ENCODE measurements at places on chromosomes 4 and X.

DNA sequence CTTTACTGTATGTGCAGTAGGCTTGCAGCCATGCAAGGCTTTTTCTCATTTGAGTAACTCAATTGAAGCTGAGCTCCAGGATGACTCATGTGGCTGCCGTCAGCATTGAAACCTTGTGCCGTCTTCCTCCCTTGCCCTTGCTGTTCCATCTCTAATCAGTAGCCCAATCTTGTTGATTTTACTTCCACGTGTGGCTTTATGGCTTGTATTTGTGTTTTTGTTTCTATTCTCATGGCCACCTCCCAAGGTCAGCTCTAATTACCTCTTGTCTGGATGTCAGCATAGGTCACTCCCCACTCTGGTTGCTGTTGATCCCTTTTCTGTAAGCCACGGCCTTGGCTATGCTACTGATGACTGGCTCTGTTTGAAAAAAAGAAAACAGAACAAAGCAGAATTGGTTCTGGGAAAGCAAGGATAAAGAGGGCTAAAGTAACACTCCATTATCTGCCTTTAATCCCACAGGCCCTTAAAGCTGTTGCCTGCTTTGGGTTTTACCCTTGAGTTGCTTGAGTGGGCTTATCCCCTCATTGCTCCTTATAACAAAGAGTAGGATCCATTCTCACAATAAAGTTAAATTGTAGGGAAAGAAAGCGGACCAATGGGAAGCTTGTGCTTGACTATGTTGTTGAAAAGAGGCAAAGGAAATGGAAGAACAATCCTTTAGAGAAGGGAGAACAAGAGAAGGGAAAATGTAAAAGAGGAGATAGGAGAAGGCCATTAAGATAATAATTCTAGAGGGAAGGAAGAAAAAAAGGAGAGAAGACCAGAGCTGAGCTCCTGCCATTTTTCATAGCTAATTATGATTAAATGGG lies 173.9 kb upstream of the PGRMC2 start:
- peak; percentile 53 for DNase-seq

- DNase-seq, result no peak
Measured at GRCh38 chr4:145019346-145019745, 78.7 kb downstream of the ANAPC10 start.

DNA sequence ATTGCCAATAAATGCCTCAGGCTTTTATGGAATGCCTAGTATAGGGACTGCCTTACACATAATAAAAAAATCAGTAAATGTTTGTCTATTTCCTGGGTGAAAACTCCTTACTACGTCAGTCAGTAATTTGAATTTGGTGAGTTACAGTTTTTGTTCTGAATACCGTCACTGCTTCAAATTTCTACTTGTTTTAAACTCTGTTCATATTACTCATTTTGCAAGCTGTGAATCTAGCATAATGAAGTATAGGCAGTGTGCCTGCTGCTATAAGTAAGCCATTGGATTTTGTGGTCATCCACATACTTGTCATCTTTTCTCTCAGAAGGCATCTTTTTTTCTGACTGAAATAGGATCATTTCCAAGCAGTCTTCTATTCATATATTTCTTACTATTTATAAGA lies 43.1 kb downstream of the SYNPO2 start:
- no peak for DNase-seq

GRCh38 chr4:183821076-183821853 lies 83.8 kb upstream of the STOX2 start:
- DNase-seq, result no peak

- DNase-seq, result no peak
Measured at GRCh38 chr4:101782546-101782945, 8.0 kb upstream of the BANK1 start.

DNA sequence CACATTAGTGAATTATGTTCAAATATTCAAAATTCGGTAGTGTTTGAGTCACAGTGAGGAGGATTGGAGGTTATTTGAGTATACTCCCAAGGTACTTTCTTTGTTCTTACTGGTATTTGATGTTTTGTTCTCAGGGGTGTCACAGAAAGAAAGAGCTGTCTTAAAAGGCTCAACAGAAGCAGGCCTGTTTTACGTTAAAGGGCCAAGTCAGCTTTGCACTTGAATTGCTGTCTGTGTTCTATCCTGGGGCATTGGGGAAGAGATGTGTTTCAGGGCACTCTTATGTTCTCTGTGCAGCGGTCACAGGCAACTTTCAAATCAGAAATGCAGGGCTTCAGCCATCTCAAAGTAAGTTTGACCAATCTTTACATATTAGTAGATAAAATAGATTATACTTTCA lies 1113.1 kb upstream of the LCORL start:
- no peak for DNase-seq

- DNase-seq, result no peak
Measured at GRCh38 chr4:118586357-118586790, 98.8 kb upstream of the METTL14 start.

DNA sequence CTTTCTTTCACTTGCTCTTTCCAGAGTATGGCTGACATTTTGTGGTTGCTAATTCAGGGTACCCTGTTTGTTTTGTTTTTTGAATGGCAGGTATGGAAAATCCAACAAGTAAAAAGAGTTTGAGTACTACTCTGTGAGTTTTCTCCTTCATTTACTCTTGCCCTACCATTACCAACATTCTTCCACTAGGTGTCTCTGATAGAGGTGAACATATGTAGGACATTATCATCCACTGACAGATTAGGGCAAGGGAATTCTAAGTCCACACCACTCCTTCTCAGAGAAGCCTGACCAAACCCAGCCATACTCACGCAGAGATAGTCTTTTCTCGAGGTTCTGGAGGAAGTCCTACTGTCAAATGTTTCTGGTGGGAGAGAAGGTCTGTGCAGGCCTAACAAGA lies 36.7 kb upstream of the HDAC8 start:
- no peak for DNase-seq

- no peak for DNase-seq
Measured at GRCh38 chrX:133045986-133046385, 50.9 kb downstream of the USP26 start.

- DNase-seq, result no peak
Measured at GRCh38 chrX:7190157-7190556, 42.2 kb upstream of the PUDP start.

- DNase-seq, result no peak
Measured at GRCh38 chrX:87167841-87168240, 349.8 kb upstream of the KLHL4 start.

DNA sequence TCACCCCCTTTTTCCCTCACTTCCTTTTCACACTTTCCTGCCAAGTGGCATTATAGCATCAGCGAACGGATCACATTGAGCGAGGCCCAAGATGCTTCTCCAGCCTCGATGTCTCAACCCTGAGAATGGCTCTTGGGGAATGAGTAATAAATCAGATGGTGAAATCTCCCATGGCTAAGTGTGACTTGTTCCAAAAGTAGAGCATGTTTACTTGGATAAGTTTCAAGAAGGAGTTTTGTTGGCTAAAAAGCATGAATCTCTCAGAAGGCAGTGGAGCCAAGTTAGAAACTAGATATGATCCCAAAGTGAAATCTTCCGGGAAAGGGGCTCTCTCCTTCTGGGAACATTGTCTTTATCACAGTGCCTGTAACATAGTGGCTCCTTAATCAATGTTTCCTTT lies 316.3 kb downstream of the CAMK2D start:
- peak; percentile 95 for DNase-seq

GRCh38 chr4:68416591-68416990 lies 30.7 kb upstream of the TMPRSS11E start:
- DNase-seq, result no peak

DNA sequence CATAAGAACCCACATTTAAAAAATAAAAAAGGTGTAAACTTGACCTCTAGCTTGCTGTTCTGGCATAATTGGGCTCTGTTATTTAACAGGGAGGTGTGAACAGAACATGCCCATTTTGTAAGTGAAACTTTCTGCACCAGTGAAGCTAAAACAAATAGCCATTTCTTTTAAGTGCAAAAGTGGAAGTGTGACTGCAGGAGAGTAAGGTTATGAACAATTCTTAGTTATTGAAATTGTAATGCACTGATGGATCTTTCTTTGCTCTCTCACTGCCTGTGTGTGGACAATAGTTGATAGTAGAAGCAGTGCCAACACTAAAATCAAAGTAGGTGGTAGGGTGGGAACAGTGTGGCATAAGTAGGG lies 12.6 kb downstream of the P2RY10 start:
- no peak for DNase-seq

DNA sequence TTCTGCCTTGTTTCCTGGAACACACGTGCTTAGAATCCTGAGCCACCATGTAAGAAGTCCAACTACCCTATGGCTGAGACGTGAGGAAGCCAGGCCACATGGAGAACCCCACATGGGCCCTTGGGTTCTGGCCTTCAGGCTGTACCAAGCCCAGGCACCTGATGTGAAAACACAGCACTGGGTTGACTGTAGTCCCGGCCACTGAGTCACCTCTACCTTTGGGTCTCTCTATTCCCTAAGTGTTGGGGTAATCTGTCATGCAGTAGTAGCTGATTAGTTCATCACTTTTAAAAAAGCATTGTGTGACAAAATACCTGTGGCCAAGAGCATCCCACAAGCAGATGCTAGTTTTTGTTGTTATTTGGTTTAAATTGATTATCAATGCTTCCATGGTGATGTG lies 24.3 kb downstream of the CFAP97 start:
- no peak for DNase-seq

- no peak for DNase-seq
Measured at GRCh38 chr4:63361628-63362027, 1047.6 kb downstream of the TECRL start.

DNA sequence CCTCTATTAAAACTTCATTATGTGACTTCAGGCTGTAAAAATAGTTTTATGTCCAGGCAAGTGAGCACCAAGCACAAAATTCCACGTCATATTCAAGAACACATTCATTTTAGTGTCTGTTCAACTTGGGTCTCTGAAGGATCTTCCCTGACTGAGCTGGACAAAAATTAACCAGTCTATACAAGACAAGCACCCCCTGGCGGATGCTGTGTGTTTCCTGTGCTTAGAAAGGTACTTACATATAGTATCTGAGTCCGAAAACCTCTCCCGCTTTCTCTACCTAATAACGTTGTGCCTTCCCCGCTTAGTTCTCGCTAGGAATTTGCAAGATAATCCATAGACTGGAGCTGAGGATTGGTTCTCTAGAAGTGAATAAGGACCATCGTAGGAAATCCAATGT lies 2214.5 kb upstream of the TENM3 start:
- DNase-seq, result no peak

DNA sequence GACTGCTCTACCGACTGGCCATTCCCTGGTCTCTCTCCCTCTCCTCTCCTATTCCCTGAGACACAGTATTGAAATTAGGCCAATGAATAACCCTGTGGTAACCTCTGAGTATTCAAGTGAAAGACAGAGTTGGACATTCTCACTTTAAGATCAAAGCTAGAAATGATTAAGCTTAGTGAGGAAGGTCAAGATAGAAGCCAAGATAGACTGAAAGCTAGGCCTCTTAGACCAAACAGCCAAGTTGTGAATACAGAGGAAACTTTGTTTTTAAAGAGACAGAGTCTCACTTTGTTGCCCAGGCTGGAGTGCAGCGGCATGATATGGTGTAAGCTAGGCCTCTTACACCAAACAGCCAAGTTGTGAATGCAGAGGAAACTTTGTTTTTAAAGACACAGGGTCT lies 64.6 kb downstream of the KDM6A start:
- DNase-seq, result no peak

GRCh38 chr4:156538210-156538609 lies 433.4 kb downstream of the PDGFC start:
- DNase-seq, result no peak

- DNase-seq, result no peak
Measured at GRCh38 chr4:99645036-99645435, 12.6 kb downstream of the C4orf54 start.

DNA sequence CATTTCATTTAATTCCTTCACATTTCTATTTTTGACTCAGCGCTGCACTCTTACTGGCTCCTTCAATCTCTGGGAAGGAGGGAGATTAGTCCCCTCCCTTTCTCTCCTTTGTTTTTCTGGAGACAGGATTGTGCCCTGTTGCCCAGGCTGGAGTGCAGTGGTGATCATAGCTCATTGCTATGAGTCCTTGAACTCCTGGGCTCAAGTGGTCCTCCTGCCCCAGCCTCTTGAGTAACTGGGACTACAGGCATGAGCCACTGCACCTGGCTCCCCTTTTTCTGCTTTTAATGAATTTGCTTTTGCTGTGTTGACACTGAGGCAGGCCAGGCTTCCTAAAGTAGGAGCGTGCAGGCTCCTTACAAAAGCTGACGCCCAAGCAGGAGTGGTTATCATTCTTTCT lies 10.5 kb downstream of the TBC1D14 start:
- DNase-seq, result no peak

DNA sequence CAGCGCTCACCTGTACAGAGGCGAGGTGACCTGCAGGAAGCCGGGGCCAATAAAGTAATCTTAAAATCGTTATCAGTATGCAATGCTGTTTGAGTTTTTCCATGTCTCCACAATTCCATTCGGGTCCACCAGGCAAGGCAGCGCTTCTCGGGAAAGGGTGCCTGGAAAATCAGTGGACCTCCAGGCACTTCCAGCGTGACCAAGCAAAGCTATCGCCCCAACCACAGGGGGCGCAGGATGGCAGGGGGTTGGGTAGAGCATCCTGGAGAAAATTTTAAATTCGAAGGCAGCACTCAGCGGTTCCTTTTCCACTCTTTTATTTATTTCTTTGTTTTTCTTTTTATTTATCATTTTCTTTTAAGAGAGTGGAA lies 5.4 kb upstream of the SOX3 start:
- DNase-seq, result no peak

DNA sequence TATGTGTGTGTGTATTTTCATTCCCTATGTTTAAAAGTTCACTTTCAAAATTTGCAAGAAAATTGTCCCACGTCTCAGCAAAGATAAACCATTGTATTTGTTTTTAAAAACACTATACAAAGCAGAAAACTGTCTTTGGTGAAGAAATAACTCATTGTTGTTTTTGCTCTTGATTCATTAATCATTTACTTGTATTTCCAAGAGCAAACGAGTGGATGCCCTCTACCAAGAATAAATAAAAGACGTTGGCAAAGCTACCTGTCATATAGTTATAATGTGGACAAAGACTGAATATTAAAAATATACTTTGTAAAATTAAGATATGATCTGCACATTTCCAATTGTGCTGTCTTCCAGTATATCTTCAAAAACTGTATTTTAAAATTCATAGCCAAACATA lies 210.9 kb upstream of the NDST3 start:
- no peak for DNase-seq

GRCh38 chrX:13281289-13281688 lies 38.6 kb downstream of the ATXN3L start:
- DNase-seq, result no peak

GRCh38 chr4:3286335-3287175 lies 6.3 kb upstream of the RGS12 start:
- no peak for DNase-seq

All from GM04504 (cell line).